ENCODE measurements at places on chromosomes 6 and 20.

DNA sequence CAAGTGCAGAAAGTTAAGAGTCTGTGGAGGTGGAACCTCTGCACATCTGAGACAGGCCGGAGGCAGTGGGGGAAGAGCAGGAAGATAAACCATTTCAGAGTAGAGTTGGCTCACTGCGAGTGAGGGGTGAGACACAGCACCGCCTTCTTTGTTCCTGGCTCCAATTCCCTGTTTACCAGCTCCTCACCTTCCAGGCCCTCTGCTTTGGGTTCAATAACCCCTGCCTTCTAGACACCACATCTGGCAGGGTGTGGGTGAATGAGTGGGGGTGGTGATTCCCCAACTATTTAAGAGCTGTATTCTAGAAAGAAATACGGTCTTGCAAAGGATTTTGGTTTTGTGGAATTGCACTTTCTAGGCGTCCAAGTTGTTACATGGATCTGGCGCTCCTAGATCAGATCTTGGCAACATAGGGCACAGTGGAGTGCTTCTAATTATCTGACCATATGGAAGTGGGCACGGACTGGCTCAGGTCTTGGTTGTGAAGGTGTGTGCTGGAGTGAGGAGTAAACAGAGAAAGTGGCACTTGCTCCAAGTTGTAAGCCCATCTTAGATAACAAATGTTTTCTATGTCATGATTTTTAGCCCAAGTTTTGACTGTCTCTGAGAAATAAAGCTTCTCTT lies 141.6 kb upstream of the NRN1 start:
- DNase-seq, result no peak

GRCh38 chr6:80151635-80152034 lies 45.2 kb downstream of the BCKDHB start:
- DNase-seq, result no peak

- no peak for DNase-seq
These were observed 191.6 kb upstream of the PLCB4 start for GRCh38 chr20:8877294-8877693.

DNA sequence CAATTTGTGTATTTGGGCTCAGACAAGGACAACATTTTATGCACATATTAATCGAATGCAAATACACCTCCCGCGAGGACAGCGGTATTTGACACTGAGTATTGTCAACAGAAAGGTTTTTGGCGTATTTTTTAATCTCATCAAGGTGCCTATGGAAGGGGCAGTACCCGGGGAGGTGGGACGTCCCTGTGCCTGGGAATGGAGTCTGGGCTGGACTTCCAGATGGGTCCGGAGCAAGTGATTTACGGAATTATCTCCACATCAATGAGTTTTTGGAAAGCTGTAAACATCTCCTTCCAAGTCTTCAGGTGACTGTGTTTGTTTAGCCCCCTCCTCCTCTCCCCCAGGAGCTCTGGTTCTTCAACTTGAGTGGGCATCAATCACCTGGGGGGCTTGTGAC lies 39.8 kb downstream of the PRR18 start:
- no peak for DNase-seq

DNA sequence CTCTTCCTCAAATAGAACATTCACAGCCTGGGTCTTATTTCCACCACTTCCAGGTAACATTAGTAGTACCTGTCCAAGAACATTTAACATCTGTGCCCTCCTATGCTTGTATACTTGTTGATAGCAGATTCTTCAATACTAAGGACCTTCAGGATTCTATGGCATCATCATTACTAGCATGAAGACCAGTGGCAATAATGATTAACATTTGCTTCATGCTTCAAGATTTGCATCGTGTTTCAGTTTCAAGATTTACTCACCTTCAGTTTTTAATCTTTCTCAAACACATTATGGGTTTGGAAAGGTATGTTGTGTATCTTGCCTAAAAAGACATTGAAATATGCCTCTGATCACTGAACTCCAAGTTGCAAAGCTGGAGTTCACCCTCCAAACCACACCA lies 412.8 kb upstream of the NRSN1 start:
- DNase-seq, result no peak

- DNase-seq, result no peak
These were observed 120.1 kb upstream of the PHACTR3 start for GRCh38 chr20:59484228-59484627.

DNA sequence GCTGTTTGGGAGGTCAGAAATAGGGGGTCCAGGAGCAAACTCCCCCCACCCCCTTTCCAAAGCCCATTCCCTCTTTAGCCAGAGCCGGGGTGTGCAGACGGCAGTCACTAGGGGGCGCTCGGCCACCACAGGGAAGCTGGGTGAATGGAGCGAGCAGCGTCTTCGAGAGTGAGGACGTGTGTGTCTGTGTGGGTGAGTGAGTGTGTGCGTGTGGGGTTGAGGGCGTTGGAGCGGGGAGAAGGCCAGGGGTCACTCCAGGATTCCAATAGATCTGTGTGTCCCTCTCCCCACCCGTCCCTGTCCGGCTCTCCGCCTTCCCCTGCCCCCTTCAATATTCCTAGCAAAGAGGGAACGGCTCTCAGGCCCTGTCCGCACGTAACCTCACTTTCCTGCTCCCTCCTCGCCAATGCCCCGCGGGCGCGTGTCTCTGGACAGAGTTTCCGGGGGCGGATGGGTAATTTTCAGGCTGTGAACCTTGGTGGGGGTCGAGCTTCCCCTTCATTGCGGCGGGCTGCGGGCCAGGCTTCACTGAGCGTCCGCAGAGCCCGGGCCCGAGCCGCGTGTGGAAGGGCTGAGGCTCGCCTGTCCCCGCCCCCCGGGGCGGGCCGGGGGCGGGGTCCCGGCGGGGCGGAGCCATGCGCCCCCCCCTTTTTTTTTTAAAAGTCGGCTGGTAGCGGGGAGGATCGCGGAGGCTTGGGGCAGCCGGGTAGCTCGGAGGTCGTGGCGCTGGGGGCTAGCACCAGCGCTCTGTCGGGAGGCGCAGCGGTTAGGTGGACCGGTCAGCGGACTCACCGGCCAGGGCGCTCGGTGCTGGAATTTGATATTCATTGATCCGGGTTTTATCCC lies at the start of gene VEGFA:
Gene VEGFA (plus strand): TSS at position 686 of the 846 bp plus-strand sequence.
- DNase-seq, result peak; percentile 88

DNA sequence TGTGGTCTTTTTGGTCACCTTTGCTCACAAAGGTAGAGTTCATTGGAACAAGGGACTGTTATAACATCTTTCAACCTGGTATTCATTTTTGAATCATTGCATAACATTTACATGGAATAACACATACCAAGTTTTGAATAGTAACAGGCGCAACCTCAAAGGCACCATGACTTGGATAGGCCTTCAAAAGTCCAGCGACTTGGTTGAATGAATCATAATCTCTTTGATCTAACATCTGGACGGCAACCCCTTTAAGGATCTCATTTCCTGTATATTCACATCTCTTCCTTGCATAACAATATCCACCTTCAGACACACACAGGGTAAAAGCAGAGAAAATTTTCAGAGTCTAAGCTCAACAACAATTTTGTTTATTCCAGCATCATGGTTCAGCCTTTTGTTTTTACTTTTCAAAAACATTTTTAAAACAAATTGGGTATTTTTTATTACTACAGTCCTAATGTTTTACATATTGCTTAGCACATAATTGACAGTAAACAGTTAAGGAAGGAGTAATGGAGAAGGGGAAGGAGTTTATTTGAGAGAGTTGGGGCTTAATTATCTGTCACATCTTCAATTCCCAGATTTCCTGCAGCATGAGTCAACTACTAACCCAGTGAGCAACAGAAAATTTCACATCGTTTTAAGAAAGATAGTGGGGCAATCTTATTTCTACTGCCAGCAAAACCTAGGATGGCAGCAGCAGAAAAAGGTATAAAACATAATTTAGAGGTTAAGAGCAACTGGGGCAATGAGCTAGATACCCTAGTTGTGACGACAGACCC lies 41.8 kb upstream of the F13A1 start:
- no peak for DNase-seq

DNA sequence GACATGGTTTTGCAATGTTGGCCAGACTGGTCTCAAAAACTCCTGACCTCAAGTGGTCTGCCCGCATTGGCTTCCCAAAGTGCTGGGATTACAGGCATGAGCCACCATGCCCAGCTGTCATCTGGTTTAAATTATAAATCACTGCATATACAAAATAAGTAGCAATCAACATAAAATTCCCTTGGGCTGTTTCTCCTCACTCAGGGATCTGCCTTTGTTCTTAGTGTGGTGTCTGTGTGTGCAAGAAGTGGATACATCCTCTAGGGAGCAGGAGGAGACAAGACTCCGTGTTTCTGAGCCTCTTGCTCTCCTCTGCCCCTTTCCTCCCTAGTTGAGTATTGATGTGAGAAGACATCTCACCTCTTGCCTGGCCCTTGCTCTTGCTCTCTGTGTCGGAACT lies 65.2 kb upstream of the ADGRF4 start:
- no peak for DNase-seq

DNA sequence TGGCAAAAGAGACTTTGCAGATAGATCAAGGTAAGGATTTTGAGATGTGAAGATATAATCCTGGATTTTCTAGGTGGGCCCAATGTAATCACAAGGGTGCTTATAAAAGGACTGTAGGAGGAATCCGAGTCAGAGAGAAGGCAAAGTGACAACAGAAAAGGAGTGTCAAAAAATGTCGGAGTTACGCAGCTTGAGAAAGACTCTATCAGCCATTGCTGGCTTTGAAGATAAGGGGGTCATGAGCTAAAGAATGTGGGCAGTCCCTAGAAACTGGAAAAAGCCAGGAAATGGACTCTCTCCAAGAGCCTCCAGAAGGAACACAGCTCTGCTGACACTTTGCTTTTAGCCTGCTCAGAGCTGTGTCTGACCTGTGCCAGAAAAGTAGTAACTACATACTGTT lies 8.7 kb upstream of the RWDD1 start:
- DNase-seq, result no peak

GRCh38 chr6:29520232-29520631 lies 32.5 kb upstream of the MAS1L start:
- no peak for DNase-seq
